ENCODE measurements at places on chromosomes 7 and 10. TPM values are rescaled to one million over a fixed set of nuclear protein-coding genes. Genes with fewer than 3 reads are reported as not detected.

DNA sequence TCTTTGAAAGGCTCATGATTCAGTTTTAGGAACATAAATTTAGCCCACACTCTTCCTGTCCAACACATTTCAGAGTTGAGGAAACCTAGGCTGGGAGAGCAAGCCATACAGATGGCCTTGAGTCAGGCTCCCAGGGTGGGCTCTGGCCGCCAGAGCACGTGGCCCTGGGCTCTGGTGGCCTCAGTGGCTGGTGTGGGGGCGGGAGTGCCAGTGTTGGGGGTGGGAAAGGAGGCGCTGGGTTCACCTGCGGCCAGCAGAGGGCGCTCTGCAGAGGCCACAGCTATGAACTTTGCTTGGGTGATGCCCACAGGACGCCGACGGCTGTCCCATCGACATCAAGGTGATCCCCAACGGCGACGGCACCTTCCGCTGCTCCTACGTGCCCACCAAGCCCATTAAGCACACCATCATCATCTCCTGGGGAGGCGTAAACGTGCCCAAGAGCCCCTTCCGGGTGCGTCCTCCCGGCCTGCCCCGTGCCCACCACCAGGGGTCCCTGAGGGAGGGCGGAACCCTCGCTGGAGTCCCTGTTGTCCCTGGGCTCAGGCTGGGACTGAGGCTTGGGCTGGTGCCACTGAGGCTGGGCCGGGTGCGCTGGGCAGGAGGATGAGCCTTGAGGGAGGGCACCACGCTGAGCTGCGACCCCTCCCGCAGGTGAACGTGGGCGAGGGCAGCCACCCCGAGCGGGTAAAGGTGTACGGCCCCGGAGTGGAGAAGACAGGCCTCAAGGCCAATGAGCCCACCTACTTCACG lies 11.9 kb downstream of the FLNC start:
- no peak for DNase-seq
- no peaks in the 10 kb centered on the region for H3K4me1 ChIP-seq
- H3K27ac ChIP-seq, result no peak overlapping the region
- H3K27me3 ChIP-seq, result no peaks in the 10 kb centered on the region
- H3K4me3 ChIP-seq, result no peak overlapping the region

- H3K36me3 ChIP-seq, result no peaks in the 10 kb centered on the region
- DNase-seq, result no peak
- no peaks in the 10 kb centered on the region for H3K27me3 ChIP-seq
- no peak overlapping the region for H3K27ac ChIP-seq
- no peak overlapping the region for H3K4me3 ChIP-seq
Measured at GRCh38 chr7:124201768-124202349, 169.0 kb upstream of the TMEM229A start.

- H3K4me1 ChIP-seq, result peaks cover 14% of the 10 kb centered on the region
- H3K4me3 ChIP-seq, result no peak overlapping the region
- no peaks in the 10 kb centered on the region for H3K27me3 ChIP-seq
- H3K27ac ChIP-seq, result no peak overlapping the region
- DNase-seq, result no peak
- peaks cover 71% of the 10 kb centered on the region for H3K36me3 ChIP-seq
Measured at GRCh38 chr7:100686822-100687211, 7.2 kb downstream of the GIGYF1 start.

DNA sequence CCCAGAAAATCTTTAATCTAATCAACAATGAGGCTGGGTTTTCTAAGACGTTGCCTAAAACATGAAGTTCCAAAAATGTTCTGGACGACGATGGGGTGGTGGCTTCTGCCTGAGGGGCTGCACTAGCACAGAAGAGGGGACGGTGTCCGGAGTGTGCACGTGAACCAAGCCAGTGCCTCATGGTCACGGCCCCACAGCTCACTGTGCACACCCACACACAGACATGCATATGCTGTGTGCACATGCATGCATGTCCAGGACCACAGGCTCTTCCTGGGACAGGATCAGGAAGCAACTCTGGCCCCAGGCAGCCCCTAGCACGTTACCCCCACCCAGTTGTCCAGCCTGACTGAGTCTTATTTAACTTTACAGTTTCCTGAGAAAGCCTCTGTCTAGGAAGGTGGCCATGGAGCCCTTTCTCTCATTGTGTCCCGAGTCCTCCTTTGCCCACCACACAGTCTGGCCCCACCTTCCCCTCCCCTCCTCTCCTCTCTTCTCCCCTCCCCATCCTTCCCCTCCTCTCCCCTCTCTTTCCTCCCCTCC lies 100.8 kb downstream of the DNAJB6 start:
- no peak overlapping the region for H3K4me3 ChIP-seq
- H3K27me3 ChIP-seq, result no peaks in the 10 kb centered on the region
- no peaks in the 10 kb centered on the region for H3K4me1 ChIP-seq
- DNase-seq, result peak; percentile 43
- H3K27ac ChIP-seq, result no peak overlapping the region
- H3K36me3 ChIP-seq, result no peaks in the 10 kb centered on the region

- H3K36me3 ChIP-seq, result peaks cover 45% of the 10 kb centered on the region
- no peak overlapping the region for H3K27ac ChIP-seq
- no peak overlapping the region for H3K4me3 ChIP-seq
- H3K27me3 ChIP-seq, result no peaks in the 10 kb centered on the region
- H3K4me1 ChIP-seq, result peaks cover 3% of the 10 kb centered on the region
Measured at GRCh38 chr10:93403152-93404047, 78.7 kb downstream of the MYOF start.

- no peaks in the 10 kb centered on the region for H3K4me1 ChIP-seq
- H3K4me3 ChIP-seq, result no peak overlapping the region
- no peak for DNase-seq
- no peaks in the 10 kb centered on the region for H3K27me3 ChIP-seq
- H3K27ac ChIP-seq, result no peak overlapping the region
Measured at GRCh38 chr7:44375236-44375699, 49.9 kb upstream of the CAMK2B start.

GRCh38 chr10:43264965-43265798 lies 1.7 kb downstream of the RASGEF1A start:
- H3K27ac ChIP-seq, result no peak overlapping the region
- H3K36me3 ChIP-seq, result no peaks in the 10 kb centered on the region
- H3K4me3 ChIP-seq, result no peak overlapping the region
- H3K27me3 ChIP-seq, result peaks cover 6% of the 10 kb centered on the region

GRCh38 chr7:101058355-101058754 lies 26.9 kb upstream of the TRIM56 start:
- H3K27me3 ChIP-seq, result no peaks in the 10 kb centered on the region
- no peaks in the 10 kb centered on the region for H3K36me3 ChIP-seq

- H3K4me1 ChIP-seq, result no peaks in the 10 kb centered on the region
- no peaks in the 10 kb centered on the region for H3K27me3 ChIP-seq
- H3K36me3 ChIP-seq, result no peaks in the 10 kb centered on the region
- no peak overlapping the region for H3K4me3 ChIP-seq
- H3K27ac ChIP-seq, result no peak overlapping the region
Measured at GRCh38 chr10:70367195-70367796, 15.1 kb downstream of the LRRC20 start.

- no peak for DNase-seq
- no peak overlapping the region for H3K27ac ChIP-seq
- H3K4me3 ChIP-seq, result no peak overlapping the region
- H3K27me3 ChIP-seq, result no peaks in the 10 kb centered on the region
- no peaks in the 10 kb centered on the region for H3K36me3 ChIP-seq
Measured at GRCh38 chr7:42070068-42070467, 166.9 kb downstream of the GLI3 start.

- peak; percentile 77 for DNase-seq
- H3K27me3 ChIP-seq, result no peaks in the 10 kb centered on the region
- peaks cover 1% of the 10 kb centered on the region for H3K4me1 ChIP-seq
- no peaks in the 10 kb centered on the region for H3K36me3 ChIP-seq
Measured at GRCh38 chr10:12844811-12845483, 156.6 kb downstream of the CCDC3 start.

DNA sequence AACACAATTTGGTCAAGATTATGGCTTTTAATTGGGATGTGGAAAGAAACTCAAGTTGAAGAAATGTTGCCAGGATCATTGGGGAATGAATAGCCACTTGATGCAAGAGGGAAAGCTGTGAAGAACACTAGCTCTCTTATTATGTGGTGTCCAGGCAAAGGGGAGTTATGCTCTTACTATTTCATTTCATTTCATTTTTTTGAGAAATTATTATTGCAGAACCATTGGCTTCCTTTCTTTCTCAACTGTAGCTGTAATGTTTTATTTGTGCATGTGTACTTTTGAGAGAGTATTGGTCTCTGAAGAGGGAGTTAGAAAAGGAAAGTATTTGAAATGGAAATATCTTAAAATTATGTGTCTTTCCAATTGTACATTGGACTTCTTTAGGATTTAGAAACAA lies 312.6 kb upstream of the BMPER start:
- no peak overlapping the region for H3K27ac ChIP-seq
- DNase-seq, result no peak
- H3K4me1 ChIP-seq, result no peaks in the 10 kb centered on the region
- no peak overlapping the region for H3K4me3 ChIP-seq
- no peaks in the 10 kb centered on the region for H3K27me3 ChIP-seq

DNA sequence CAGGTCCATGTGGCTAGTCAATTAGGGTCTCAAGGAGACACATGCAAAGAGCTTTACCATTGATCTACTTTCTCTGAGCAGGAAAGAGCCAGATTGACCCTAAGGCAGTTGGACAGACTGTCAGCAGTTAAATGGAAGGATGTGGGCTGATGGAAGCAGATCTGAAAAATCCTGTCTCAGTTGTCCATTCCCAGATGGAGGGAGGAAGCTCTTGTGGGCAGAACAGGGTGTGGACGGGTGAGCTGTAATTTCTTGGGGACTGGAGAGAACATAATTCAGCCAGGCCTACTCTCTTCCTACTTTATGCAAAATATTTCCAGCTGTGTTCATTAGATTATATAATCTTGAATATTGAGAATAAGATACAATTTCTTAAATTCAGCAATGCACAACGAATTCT lies 163.6 kb downstream of the GNAT3 start:
- H3K27ac ChIP-seq, result no peak overlapping the region
- no peak for DNase-seq

DNA sequence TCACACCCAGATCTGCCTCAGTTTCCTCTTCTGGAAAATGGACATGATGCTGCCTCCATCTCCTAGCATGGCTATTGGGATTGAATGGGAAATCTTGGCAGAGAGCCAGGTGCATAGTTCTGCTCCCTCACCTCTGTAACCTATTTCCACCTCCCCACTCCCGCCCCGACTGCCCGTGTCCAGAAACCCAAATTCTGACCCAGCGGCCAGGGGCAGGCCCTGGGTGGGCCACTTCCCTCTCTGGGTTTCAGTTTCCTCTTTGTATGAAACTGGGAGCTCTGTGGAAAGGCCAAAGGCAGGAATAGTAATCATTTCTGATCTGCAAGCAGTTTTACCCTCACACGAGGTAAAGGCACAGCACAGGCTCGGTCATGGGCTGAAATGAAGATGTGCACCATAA lies 74.1 kb upstream of the DUSP5 start:
- no peak overlapping the region for H3K4me3 ChIP-seq
- no peaks in the 10 kb centered on the region for H3K4me1 ChIP-seq
- H3K27me3 ChIP-seq, result no peaks in the 10 kb centered on the region
- H3K27ac ChIP-seq, result no peak overlapping the region

DNA sequence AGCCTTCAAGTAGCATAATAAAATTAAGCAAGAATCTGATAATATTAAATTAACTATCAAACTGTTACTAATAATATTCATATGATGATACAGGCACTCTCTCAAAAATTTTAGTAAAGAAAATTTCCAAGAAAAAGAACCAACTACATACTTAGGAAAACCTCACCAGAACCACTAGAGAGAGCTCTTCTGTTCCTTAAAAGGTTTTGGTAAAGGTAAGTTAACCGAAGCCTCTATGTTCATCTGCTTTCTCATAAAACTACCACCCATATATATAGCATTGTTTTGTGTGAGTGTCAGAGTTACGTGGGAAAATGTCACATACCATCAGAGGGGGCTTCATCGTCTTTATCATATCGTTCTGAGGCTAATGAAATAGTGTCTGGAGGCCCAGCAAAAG lies 20.7 kb downstream of the SKAP2 start:
- no peaks in the 10 kb centered on the region for H3K4me1 ChIP-seq
- no peak for DNase-seq
- no peak overlapping the region for H3K4me3 ChIP-seq
- peaks cover 7% of the 10 kb centered on the region for H3K36me3 ChIP-seq

GRCh38 chr7:2702594-2702957 lies 14.6 kb downstream of the AMZ1 start:
- DNase-seq, result no peak
- H3K4me3 ChIP-seq, result no peak overlapping the region
- H3K36me3 ChIP-seq, result no peaks in the 10 kb centered on the region
- no peak overlapping the region for H3K27ac ChIP-seq

DNA sequence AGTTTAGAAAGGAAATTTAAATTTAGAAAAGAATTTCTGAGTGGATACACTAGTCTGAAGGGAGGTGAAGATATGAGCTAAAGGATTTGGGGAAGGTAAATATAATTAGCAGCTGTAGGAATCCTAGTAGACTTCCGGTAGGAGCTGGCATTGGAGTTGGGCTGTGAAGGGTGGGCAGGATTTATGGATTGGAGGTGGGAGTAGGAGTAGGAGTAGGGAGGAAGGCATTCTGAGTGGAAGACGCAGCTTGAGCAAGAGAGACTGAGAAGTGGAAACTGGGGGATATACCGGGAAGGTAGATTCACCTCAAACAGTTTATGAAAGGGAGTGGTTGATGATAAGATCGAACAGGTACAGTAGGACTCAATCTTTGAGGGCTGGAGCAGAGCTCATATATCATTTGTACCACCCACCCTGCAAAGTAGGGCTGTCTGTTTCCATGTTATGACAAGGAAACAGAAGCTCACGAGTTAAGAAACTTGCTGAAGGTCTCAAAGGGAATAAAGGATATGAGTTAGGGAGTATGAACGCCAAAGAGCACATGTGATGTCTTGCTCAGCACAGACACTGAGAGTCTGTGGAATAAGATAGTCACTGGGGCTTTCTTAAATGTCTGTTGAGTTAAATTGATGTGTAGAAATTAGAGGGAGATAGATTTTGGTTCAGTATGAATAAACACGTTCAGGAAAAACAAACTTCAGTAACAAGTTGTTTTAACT lies 81.6 kb downstream of the RPS24 start:
- no peaks in the 10 kb centered on the region for H3K27me3 ChIP-seq
- DNase-seq, result no peak

DNA sequence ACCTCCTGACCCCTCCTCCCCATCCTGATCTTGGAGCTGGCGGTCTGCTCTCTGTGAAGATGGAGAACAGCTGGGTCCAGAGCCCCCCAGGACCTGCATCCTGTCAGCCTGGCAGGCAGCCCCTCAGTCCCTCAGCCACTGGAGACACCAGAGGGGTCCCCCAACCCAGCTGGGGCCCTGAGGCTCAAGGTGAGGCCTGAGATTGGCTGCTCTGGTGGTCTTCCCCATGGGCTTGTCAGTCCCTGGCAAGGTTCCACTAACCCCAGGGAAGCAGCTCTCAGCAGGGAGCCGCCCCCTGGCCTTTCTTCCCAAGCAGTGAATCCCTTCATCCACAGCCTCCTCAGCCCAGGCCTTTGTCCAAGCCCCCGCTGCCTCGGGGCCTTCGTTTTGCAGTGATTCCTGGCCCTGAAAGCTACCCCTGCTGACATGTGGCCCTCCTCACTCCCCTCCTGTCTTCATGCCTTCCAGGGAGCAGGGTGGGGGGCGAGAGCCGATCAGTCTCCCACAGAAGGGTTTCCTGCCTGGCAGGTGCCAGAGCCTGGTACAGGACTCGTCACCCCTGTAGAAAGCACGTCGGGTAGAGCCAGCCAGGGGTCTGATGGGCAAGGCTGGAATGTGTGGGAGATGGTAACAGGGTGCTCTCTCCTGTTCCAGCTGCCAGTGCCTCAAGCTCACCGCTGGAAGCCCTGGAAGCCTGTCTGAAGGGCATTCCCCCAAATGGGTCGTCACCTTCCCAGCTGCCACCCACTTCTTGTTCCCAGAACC lies 48.5 kb downstream of the ZNF467 start:
- H3K4me1 ChIP-seq, result no peaks in the 10 kb centered on the region
- H3K36me3 ChIP-seq, result peaks cover 70% of the 10 kb centered on the region
- no peak overlapping the region for H3K27ac ChIP-seq
- no peaks in the 10 kb centered on the region for H3K27me3 ChIP-seq
- DNase-seq, result no peak

The IGFBP3 gene
- total RNA-seq, result 763 TPM

The SDHAF3 gene
- total RNA-seq, result not detected

The TBC1D12 gene
- total RNA-seq, result 9.4 TPM

The ORAI2 gene
- 45.1 TPM for total RNA-seq

All from ascending aorta (tissue), 2 donors.